ENCODE measurements at places on chromosomes 11 and 22.

- DNase-seq, result no peak
Measured at GRCh38 chr22:42414565-42415303, 17.5 kb downstream of the NFAM1 start.

- peak; percentile 30 for DNase-seq
Measured at GRCh38 chr11:123228496-123229163, 33.6 kb upstream of the CLMP start.

DNA sequence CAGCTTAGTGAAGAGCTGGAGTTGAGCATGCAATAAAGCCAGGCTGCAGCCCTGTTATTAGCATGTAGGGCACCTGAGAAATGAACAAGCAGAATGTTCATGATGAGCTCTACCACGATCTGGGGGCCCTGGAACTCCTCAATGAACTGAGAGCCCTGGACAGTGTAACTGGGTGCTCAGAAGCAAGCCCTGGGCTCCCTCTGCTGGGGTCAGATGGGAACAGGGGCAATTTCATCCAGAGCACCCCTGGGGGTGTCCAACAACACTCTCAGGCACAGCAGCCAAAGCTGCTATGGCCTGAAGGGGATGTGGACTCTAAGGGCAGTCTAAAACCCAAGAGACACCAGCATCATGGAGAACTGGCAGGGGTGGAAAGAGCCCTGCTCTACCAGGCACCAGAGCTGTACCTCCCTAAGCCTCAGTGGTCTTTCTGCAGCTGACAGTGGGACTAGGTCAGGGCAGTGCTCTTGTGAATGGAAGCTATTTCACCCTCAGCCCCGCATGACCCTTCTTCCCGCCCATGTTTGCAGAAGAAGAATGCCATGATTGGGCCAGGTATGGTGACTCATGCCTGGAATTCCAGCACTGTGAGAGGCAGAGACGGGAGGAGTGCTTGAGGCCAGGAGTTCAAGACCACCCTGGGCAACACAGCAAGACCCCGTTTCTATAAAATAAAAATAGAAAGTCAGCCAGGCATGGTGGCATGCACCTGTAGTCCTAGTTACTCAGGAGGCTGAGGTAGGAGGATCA, 28.9 kb downstream of the THOC5 start:
- peak; percentile 34 for DNase-seq

GRCh38 chr11:70124321-70125000, 46.3 kb downstream of the ANO1 start:
- DNase-seq, result no peak

- DNase-seq, result no peak
Measured at GRCh38 chr22:43325176-43325575, 18.0 kb downstream of the SCUBE1 start.

GRCh38 chr22:46287873-46288751, 8.6 kb upstream of the GTSE1 start:
- no peak for DNase-seq

DNA sequence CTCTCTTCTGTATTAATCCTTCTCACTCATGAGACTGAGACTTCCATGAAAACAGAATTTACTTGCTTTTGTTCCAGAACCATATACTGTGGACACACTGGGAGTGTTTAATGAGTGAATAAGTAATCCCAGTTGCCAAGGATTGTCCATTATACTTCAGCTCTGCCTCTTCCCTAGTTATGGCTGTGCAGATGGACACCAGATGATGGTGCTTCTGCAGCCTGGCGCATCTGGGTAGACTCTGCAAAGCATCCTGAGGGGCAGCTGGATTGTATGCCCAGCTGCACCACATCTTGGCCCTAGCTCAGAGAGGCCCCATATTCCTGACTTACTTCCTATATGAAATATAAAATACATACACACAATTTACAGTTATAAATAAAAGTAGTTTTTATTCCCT, 43.5 kb downstream of the DBX1 start:
- no peak for DNase-seq

GRCh38 chr11:6237266-6237665, 1.6 kb upstream of the CNGA4 start:
- DNase-seq, result no peak

DNA sequence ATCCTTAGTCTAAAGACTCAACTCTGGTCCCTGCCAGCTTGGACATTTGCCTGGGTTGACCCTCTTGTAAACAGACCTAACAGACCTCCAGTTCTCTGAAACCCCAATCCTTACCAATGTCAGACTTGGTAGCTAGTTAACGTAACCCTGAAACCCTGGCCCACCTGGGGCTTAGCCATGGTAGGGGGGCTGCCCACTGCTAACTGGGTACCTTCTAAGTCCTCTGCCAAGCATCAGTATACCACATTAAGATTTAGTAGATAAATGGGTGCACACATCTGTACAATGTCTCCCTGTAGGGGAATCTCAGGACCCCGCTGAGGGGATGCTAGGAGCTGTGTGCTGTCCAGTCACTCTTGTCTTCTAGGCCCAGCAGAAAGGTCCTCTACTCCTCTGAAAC, 29.9 kb upstream of the TH start:
- no peak for DNase-seq

GRCh38 chr11:46238078-46238966, 39.1 kb upstream of the CREB3L1 start:
- peak; percentile 81 for DNase-seq

DNA sequence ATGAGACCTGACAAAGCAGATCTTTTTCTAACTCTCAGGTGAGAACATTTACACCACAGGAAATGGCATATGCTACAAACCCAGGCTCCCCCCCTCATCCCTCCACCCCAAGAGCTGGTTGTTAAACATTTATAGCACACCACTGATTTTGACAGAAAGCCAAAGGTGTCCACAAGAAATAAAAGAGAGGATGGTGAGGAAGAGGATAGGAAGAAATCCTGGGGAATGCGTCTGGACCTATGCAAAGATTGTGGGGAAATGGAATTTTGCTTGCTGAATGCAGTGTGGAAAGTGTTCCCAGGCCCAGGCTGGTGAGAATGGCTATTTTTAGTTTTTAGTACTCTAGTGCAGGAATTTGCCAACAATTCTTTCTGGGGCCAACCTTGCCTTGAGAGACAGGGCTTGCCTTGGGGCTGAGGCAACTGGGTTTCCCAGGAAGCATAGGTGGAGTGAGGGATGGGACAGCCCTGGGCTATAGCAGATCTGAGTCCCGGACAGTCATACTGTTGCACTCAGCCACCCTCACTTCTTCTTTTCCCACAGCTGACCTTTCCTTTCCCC, 163.9 kb downstream of the ADAMTS15 start:
- peak; percentile 72 for DNase-seq

DNA sequence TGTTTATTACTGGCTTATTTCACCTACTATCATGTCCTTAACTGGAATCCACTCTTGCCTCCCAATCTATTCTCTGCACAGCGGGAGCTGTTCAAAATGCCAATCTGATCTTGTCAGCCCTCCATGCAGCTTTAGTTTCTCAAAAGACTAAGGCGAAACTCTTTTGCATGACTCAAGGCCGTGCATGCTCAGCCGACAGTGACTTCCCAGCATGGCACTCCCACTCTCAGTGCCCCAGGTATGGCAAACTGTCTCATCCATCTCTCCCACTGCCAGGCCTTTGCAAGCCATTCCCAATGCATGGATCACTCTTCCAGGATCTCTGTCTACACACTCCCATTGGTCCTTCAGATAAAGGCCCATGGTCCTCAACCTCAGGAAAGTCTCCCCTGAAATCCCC, 245.9 kb downstream of the LARGE1 start:
- no peak for DNase-seq

DNA sequence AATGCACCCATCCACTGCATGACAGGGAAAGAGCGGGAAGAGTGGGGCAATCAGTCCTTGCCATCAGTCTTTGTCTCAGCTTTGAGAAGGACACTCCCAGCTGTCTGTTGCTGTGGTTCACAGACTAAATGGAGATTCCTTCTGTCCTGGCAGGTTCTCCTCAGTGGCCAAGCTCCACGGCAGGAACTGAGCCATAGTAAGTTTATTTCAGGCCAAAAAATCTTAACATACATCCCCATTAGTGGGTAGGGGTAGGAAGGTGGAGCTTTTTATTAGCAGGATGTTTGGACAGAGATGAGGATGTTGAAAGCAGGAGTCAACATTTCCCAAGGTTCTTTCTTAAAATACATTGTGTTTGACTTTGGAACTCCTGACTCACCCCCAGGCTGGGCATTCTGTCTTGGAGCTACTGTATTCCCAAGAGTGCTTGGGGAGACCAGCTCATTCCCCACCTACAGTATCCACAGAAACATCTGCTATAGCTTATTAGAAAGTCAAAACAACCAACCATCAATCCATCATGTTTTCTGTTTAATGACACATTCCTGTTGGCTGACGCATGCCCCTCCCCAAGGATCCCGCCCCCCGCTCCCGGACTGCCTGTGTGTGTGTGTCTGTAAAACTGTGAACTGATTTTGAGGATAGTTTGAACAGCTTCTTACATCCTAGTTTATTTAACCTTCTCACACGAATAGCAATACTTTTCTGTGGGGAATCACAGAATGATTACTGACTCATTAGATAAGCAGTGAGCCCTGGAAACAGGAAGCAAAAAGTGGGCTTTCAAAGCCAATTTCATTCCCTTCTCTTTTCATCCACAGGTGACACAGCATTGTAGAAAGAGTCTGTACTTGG, 109.5 kb downstream of the CCDC81 start:
- peak; percentile 71 for DNase-seq

- DNase-seq, result peak; percentile 57
Measured at GRCh38 chr11:17386331-17387084, 2.0 kb downstream of the KCNJ11 start.

DNA sequence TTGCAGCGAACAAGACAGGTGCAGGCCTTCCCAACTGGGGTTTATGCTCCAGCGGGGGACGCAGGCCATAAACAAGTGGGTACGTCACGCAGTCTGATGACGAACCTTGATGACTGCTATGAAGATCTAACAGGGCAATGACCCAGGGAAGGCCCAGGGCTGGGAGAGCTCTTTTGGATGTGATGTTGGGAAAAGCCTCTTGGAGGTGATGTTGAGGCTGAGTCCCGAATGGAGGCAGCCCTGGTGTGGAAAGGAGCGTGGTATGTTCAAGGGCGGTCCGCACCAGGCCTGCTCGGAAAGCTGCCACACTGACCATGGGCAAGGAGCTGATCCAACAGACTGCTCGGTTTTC, 5.8 kb downstream of the FADS2 start:
- no peak for DNase-seq

GRCh38 chr11:125952559-125952958, 6.7 kb downstream of the VSIG10L2 start:
- DNase-seq, result no peak

DNA sequence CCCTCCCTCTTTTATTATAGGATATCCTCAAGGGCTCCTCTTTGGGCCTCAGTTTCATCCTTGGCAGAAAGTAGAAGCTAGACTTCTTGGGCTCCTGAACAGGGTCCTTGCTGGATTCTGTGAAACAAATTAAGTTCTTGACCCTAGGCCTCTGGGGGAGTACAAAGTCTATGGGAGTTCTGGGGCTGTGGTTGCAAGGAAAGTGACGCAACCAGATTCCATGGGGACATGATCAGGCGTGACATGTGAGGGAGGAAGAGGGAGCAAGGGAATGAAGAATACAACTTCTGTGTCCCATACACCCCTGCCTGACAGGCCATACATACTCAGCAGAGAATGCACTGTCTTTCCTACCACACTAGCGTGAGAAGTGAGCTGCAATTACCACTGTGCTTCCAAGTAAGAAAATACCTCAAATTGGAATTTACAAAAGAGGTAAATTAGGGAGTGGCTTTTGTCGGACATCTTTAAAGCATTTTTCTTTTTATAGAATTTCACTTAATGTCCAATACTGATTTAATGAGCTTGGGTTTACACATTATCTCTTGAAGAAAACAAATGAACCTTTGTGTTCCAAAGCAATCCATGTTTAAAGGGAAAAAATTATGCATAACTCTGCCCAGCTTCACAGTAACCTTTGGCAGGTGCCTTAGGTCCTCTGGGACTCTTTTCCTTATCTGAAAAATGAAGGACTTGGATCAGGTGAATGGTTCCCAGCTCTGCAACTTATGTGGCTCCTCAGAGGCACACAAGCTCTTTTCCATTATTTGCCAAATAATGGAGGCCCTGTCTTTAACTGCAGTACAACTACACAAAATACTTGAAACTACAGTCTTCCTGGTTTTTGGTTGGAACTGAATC, 38.9 kb downstream of the LIMK2 start:
- peak; percentile 46 for DNase-seq

- DNase-seq, result no peak
Measured at GRCh38 chr11:70577258-70577603, 178.9 kb downstream of the CTTN start.

DNA sequence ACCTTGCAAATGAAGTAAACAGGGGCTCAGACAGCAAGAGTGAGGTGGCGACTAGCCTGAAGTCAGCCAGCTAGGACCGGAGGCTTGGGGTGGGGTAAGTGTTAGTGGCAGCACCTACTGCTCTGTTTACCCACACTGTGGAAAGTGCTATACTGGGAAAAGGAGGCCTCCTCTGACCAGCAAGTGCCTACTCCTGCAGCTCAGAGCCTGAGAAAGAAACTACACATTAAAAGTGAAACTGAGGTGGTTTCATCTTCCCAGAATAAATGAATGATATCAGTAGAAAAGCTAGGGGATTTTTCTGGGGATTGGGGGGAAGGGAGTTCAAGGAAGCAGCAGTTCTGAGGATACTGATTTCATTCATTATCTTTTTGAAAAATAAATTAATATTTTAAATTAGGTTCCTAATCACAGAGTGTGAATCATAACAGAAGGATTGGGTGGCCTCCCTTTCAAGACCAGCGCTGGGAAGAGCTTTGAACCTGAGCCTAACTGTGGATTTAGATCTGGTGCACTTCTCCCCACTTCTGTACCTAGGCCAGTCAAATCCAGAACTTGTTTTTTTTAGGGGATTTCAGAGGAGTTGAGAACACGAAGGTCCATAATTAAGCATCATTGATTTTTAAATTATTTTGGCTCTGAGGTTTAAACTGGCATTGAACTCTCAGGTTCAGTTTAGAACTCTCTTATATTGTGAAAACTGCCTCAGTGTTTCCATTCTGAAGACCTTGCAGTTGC, 48.1 kb upstream of the GRAMD1B start:
- DNase-seq, result no peak

GRCh38 chr22:37223965-37224551, 11.8 kb upstream of the SSTR3 start:
- DNase-seq, result no peak

GRCh38 chr22:45090497-45090910, 73.2 kb upstream of the NUP50 start:
- peak; percentile 49 for DNase-seq

DNA sequence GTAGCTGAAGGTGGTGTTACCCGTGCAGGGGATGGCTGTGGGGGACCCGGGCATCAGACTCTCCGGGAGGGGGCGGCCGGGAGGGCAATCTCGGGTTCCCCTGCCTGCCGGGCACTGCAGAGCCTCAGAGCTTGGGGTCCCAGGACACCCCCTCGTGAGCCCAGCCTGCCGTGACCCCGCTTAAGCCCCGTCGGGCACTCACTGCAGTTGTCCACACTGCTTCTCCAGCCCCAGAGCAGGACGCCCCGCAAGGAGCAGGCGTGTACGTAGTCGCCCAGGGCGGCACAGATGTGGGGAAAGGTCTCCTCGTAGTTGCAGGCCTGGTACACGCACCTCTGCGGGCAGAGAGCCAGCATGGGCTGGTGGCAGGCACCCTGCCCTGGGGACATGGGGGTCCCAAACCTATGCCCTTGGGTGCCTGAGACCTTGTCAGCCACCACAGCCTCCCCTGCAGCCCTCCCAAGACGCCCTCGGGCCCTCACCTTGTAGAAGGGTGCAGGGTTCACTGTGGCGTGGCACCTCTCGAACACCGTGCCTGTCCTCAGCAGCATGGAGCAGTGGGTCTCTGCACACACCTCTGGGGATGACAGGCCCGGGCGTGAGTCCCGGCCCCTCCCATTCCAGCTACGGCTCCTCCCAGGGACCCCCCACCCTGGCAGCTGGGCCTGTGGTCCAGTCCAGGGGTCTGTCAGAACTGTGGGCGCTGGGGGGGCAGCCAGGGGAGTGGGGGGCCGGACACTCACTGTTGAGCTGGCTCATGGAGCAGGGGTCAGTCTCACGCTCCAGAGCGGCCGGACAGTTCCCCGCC, 8.8 kb downstream of the MUC6 start:
- no peak for DNase-seq
